ENCODE measurements at places on chromosomes 1 and 21. TPM values are rescaled to one million over a fixed set of nuclear protein-coding genes. Genes with fewer than 3 reads are reported as not detected.

The CYP4X1 gene
- not detected for total RNA-seq

The ANGPTL1 gene
- not detected for total RNA-seq

The LAMC2 gene
- not detected for total RNA-seq

The FAM163A gene
- total RNA-seq = not detected

The KIF21B gene
- total RNA-seq = 62.2 TPM

The TMEM69 gene
- total RNA-seq = 8.2 TPM

The LIN28A gene
- not detected for total RNA-seq

The TTC39A gene
- total RNA-seq = not detected

The PCP4 gene
- total RNA-seq = not detected

The ZBTB8B gene
- not detected for total RNA-seq

The MXRA8 gene
- 7.5 TPM for total RNA-seq

The KCNA3 gene
- total RNA-seq = 83.6 TPM

The KCNJ9 gene
- not detected for total RNA-seq

The AGMAT gene
- total RNA-seq = 2.4 TPM

The FAM110D gene
- total RNA-seq = not detected

The MRPL39 gene
- 13.8 TPM for total RNA-seq

The LCE1D gene
- total RNA-seq = not detected

The TRIM45 gene
- not detected for total RNA-seq

The DCDC2B gene
- total RNA-seq = not detected

The TPTE gene
- not detected for total RNA-seq

The CAPN2 gene
- total RNA-seq = 84.7 TPM

The JMJD4 gene
- 7.4 TPM for total RNA-seq

The LCE1B gene
- total RNA-seq = not detected

The CRABP2 gene
- total RNA-seq = 4.6 TPM

The FASLG gene
- total RNA-seq = 3.0 TPM

The CHRM3 gene
- not detected for total RNA-seq

The CNIH3 gene
- total RNA-seq = 1.6 TPM

The CFHR1 gene
- total RNA-seq = not detected

The CTSS gene
- total RNA-seq = 58.3 TPM

The FCRL5 gene
- total RNA-seq = 0.64 TPM

The EIF2D gene
- 42.0 TPM for total RNA-seq

The PADI2 gene
- not detected for total RNA-seq

The PACC1 gene
- 2.9 TPM for total RNA-seq

The C1orf185 gene
- total RNA-seq = not detected

The OR2L2 gene
- not detected for total RNA-seq

The TAL1 gene
- total RNA-seq = not detected

The REG4 gene
- total RNA-seq = 3.4 TPM

The CGN gene
- total RNA-seq = 0.28 TPM

The KCND3 gene
- total RNA-seq = not detected

The CORT gene
- total RNA-seq = not detected

The SERPINC1 gene
- total RNA-seq = not detected

The TAS1R1 gene
- not detected for total RNA-seq

The TRMT1L gene
- total RNA-seq = 5.1 TPM

The KCNE1 gene
- not detected for total RNA-seq

The GORAB gene
- total RNA-seq = 24.8 TPM

The KCNA2 gene
- 0.46 TPM for total RNA-seq

The PARS2 gene
- total RNA-seq = not detected

The RHEX gene
- total RNA-seq = not detected

The GUCA2A gene
- not detected for total RNA-seq

The KLHDC9 gene
- total RNA-seq = not detected

The LCE2A gene
- not detected for total RNA-seq

The RNF186 gene
- not detected for total RNA-seq

The S100A8 gene
- total RNA-seq = not detected
